ENCODE measurements at places on chromosomes 5 and 9. TPM values are rescaled to one million over a fixed set of nuclear protein-coding genes. Genes with fewer than 3 reads are reported as not detected.

IL7R gene
- 608 TPM for total RNA-seq

FBXL7 gene
- total RNA-seq: not detected

HSD17B3 gene
- 0.34 TPM for total RNA-seq

PCDHB4 gene
- total RNA-seq: not detected

QRFP gene
- total RNA-seq: not detected

AFF4 gene
- 82.3 TPM for total RNA-seq

CDKN2A gene
- total RNA-seq: 0.95 TPM

AFAP1L1 gene
- not detected for total RNA-seq

ABO gene
- total RNA-seq: not detected

CCL28 gene
- 17.3 TPM for total RNA-seq

ISL1 gene
- total RNA-seq: not detected

PHYKPL gene
- total RNA-seq: 143 TPM

LCN15 gene
- total RNA-seq: not detected

MSMP gene
- 0.84 TPM for total RNA-seq

GALNT12 gene
- 6.2 TPM for total RNA-seq

PBX3 gene
- total RNA-seq: 25.1 TPM

DOCK2 gene
- total RNA-seq: 345 TPM

SLC27A6 gene
- not detected for total RNA-seq

LHX3 gene
- total RNA-seq: not detected

PRDM9 gene
- total RNA-seq: not detected

ADAMTS16 gene
- not detected for total RNA-seq

PCDHGA5 gene
- 0.11 TPM for total RNA-seq

SLC34A3 gene
- total RNA-seq: not detected

CXCL14 gene
- not detected for total RNA-seq

C5orf34 gene
- 4.8 TPM for total RNA-seq

PITX1 gene
- total RNA-seq: not detected

PRELID1 gene
- total RNA-seq: 84.5 TPM

TMEM215 gene
- not detected for total RNA-seq

All from naive thymus-derived CD4-positive, alpha-beta T cell (primary cell).